ENCODE measurements at places on chromosomes 1 and 21.

DNA sequence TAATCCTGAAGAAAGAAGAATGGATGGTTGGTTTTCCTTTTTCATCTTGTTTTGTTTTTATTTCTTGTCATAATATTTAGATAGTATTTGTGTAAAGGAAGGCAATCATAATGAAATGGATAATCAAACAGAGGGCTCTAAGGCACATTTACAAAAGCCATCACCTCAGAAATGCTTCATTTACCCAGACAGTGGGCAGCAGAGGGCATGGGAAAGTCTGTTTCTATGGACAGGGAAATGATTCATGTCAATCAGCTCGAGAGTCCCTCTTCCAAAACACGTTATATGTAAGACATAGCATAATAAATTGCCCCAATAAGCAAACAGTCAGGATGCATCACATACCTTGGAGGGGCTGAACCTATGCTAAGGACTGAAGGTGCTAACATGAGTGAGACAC, 426.1 kb downstream of the PLPP3 start:
- no peaks in the 10 kb centered on the region for H3K4me1 ChIP-seq
- no peak overlapping the region for H3K4me3 ChIP-seq
- H3K27ac ChIP-seq, result no peak overlapping the region
- no peak for DNase-seq

GRCh38 chr1:18329469-18330253, 151.1 kb upstream of the KLHDC7A start:
- H3K4me1 ChIP-seq, result no peaks in the 10 kb centered on the region
- H3K4me3 ChIP-seq, result no peak overlapping the region
- DNase-seq, result no peak
- H3K27me3 ChIP-seq, result peaks cover 11% of the 10 kb centered on the region
- no peak overlapping the region for H3K27ac ChIP-seq
- no peaks in the 10 kb centered on the region for H3K36me3 ChIP-seq

GRCh38 chr1:234120327-234120944, 216.0 kb downstream of the SLC35F3 start:
- no peak overlapping the region for H3K27ac ChIP-seq
- H3K36me3 ChIP-seq, result no peaks in the 10 kb centered on the region
- H3K4me1 ChIP-seq, result no peaks in the 10 kb centered on the region
- H3K27me3 ChIP-seq, result peaks cover 25% of the 10 kb centered on the region
- no peak overlapping the region for H3K4me3 ChIP-seq

DNA sequence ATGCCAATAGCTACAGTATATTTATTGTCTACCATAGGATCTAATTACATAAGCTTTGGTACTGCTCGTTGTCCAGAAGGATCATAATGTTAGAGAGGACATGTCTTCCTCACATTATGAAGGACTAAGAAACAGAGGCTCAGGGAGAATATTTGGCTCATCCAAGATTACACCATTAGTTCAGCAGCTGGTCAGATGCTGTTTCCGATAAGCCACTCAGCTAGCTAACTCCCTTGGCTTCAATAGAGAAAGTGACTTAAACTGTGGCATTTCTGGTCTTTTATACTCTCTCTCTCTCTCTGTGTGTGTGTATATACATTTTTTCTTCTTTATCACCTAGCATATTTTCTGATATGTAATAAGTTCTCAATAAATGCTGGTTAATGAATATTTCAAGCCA, 70.4 kb downstream of the DDR2 start:
- no peaks in the 10 kb centered on the region for H3K27me3 ChIP-seq
- DNase-seq, result no peak
- no peak overlapping the region for H3K4me3 ChIP-seq
- H3K36me3 ChIP-seq, result no peaks in the 10 kb centered on the region
- H3K27ac ChIP-seq, result no peak overlapping the region

DNA sequence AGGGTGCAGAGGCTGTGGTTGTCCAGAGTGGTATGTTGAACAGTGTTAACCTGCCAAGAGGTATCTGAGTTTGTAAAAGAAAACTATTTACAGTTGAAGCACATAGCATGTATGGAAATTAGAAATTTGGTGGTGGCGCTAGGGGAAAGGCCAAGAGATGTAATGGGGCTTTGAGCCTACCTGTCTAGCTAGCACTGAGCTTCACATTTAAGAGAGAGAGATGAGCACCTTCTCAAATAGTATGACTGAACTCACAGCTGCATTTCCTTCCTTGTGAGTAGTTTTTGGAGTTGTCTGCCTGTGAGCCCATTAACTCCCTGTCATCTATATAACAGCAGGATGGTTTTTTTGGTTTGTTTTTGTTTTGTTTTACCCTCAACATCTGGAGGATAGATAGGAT, 4.0 kb downstream of the CLIC4 start:
- H3K27me3 ChIP-seq, result no peaks in the 10 kb centered on the region
- DNase-seq, result no peak
- peaks cover 11% of the 10 kb centered on the region for H3K36me3 ChIP-seq
- no peak overlapping the region for H3K4me3 ChIP-seq
- H3K27ac ChIP-seq, result no peak overlapping the region
- peaks cover 36% of the 10 kb centered on the region for H3K4me1 ChIP-seq

DNA sequence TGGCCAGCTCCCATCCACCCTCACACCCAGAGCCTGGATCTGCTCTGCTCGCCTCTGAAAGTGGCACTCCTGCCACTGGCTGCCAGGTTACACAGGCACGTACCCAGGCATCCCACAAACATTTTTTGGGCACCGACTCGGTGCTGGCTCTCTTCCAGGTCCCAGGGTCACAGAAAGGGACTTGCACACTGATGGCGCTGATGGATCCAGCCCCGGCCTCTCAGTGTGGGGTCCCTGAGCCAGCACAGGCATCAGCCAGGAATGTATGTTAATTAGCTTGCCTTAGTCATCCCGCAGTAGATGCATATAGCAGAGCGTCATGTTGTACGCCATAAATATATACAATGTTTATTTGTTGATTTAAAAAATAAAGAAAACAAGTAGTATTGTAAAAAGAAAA, 537.2 kb downstream of the NPHP4 start:
- H3K36me3 ChIP-seq, result no peaks in the 10 kb centered on the region
- DNase-seq, result no peak
- no peak overlapping the region for H3K27ac ChIP-seq
- no peak overlapping the region for H3K4me3 ChIP-seq
- H3K4me1 ChIP-seq, result no peaks in the 10 kb centered on the region
- peaks cover 4% of the 10 kb centered on the region for H3K27me3 ChIP-seq

DNA sequence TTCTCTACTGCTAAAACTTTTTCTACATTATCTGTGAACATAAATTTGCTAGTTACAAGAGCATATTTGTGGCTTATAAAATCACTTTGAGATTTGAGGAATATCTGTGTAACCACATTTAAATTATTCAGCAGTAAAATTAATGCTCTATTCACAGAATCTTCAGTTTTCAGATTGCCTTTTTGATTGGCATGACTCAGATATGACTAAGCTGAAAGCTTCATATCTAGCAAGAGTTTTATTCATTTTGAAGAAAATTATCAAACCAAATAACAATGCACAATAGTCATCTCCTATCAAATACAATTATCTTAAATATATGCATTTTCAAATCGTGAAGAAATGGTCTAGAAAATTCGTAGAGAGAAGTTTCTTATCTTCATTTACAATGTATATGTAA, 1498.2 kb upstream of the B3GALT2 start:
- no peaks in the 10 kb centered on the region for H3K36me3 ChIP-seq
- no peak overlapping the region for H3K4me3 ChIP-seq
- no peaks in the 10 kb centered on the region for H3K4me1 ChIP-seq
- H3K27ac ChIP-seq, result no peak overlapping the region
- no peaks in the 10 kb centered on the region for H3K27me3 ChIP-seq
- DNase-seq, result no peak

DNA sequence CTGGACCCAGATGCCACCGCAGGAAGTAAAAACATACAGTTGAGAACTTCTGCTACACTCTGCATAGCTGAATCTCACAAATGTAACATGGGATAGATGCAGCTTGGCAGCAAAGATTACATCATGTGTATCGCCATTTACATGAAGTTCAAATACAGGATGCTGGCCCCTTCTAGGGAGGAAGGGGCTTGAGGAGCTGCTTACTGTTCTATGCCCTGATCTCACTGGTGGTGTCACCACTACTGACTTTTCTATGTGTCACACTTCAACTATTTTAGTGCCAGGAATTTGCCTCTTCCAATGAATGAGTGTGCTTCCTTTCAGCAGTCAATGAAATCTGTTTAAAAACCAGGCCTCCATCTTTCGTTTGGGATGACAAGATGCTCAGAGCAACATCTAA, 31.1 kb downstream of the MRAP start:
- no peaks in the 10 kb centered on the region for H3K27me3 ChIP-seq
- DNase-seq, result no peak
- H3K36me3 ChIP-seq, result peaks cover 51% of the 10 kb centered on the region
- H3K4me3 ChIP-seq, result no peak overlapping the region
- H3K27ac ChIP-seq, result no peak overlapping the region

- H3K36me3 ChIP-seq, result peaks cover 17% of the 10 kb centered on the region
- no peak overlapping the region for H3K27ac ChIP-seq
- no peaks in the 10 kb centered on the region for H3K4me1 ChIP-seq
- no peak overlapping the region for H3K4me3 ChIP-seq
- H3K27me3 ChIP-seq, result no peaks in the 10 kb centered on the region
Observed at GRCh38 chr1:200556002-200556401, 64.5 kb downstream of the KIF14 start.

- no peak overlapping the region for H3K27ac ChIP-seq
- DNase-seq, result no peak
- no peaks in the 10 kb centered on the region for H3K27me3 ChIP-seq
- no peaks in the 10 kb centered on the region for H3K4me1 ChIP-seq
Observed at GRCh38 chr1:204084247-204084772, 11.4 kb downstream of the SOX13 start.

DNA sequence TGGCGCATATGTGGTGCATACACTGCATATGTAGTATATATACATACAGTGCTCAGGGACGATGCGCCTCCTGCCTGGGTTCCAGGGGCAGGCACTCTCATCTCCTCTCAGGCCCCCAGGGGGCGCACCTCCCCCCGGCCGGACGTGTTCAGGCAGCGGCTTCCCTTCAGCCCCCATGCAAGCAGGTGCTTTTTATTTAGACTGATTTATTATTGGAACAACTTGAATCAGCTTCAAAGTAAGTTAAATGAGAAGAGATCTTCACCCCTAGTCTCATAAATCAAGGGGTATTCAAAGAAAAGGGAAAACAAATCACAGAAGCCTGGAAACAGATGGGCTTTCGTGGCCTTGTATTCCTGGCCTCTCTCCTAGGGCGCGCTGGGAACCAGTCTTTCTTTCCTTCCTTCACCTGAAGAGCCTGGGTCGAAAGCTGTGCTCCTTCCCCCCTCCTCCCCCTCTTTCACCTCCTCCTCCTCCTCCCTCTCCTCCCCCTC, 64.6 kb downstream of the UBIAD1 start:
- peaks cover 34% of the 10 kb centered on the region for H3K27me3 ChIP-seq
- H3K36me3 ChIP-seq, result no peaks in the 10 kb centered on the region
- no peak overlapping the region for H3K4me3 ChIP-seq
- peak; percentile 38 for DNase-seq
- no peaks in the 10 kb centered on the region for H3K4me1 ChIP-seq
- H3K27ac ChIP-seq, result no peak overlapping the region

DNA sequence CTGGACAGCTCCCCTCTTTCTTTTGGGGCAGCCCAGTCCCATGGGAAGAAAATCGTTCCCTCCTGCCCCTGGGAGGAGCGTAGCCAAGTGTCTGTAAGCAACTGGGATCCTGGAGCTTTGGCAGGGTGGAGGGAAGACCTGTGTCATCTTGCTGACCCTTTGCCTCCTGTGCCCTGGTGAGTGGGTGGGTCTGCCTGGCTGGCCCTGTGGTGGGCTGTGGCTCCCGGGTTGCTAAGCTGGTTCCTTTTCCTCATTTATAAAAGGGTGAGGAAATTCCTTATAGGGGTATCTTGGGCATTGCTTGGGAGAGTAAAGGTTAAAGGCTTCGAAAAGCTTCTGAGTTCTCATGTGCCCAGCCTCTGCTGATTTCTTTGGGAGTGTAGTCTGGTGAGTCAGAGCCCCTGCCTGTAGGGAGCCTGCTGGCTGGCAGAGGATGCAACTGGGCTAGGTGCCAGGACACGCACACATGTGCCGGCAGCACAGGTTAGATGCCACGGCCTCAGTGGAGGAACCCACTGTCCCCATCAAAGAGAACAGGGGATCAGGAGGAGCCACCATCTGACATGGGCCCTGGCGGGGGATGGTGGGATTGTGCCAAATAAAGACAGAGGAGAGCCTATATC, 85.2 kb downstream of the ARHGEF10L start:
- DNase-seq, result no peak
- no peak overlapping the region for H3K27ac ChIP-seq
- H3K4me1 ChIP-seq, result no peaks in the 10 kb centered on the region
- no peaks in the 10 kb centered on the region for H3K36me3 ChIP-seq

- H3K27me3 ChIP-seq, result peaks cover 17% of the 10 kb centered on the region
- H3K36me3 ChIP-seq, result no peaks in the 10 kb centered on the region
- no peak overlapping the region for H3K27ac ChIP-seq
- no peak overlapping the region for H3K4me3 ChIP-seq
Observed at GRCh38 chr1:161707503-161707902, 474 bp downstream of the FCRLA start.

DNA sequence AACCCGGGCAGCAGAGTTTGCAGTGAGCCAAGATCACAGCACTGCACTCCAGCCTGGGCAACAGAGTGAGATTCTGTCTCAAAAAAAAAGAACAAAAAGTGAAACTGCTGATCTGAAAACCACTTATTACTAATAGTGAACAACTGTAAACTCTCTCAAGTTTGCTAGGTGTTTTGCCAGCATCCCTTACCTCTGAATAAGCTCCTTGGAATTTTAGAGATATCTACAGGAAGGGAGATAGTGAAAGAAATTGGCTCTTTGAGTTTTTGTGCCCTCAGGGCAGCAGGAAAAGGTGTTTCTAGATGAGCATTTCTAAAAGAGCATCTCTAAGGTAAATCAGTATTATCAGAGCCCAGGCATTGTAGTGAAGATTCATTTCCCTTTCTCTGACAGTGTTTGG, 27.1 kb downstream of the PARK7 start:
- H3K36me3 ChIP-seq, result peaks cover 35% of the 10 kb centered on the region
- no peak overlapping the region for H3K4me3 ChIP-seq
- H3K27ac ChIP-seq, result no peak overlapping the region
- no peaks in the 10 kb centered on the region for H3K27me3 ChIP-seq
- no peak for DNase-seq

GRCh38 chr1:197902131-197902453, 338 bp upstream of the C1orf53 start:
- peak overlapping the region; percentile 84 for H3K4me3 ChIP-seq
- no peak for DNase-seq
- peaks cover 2% of the 10 kb centered on the region for H3K36me3 ChIP-seq
- H3K4me1 ChIP-seq, result peaks cover 17% of the 10 kb centered on the region
- H3K27ac ChIP-seq, result peak overlapping the region; percentile 74
- H3K27me3 ChIP-seq, result peaks cover 52% of the 10 kb centered on the region

GRCh38 chr21:15986277-15986676, 256.5 kb downstream of the USP25 start:
- H3K4me1 ChIP-seq, result no peaks in the 10 kb centered on the region
- no peaks in the 10 kb centered on the region for H3K36me3 ChIP-seq
- H3K27me3 ChIP-seq, result no peaks in the 10 kb centered on the region
- no peak for DNase-seq

All from activated T-helper 1 cell treated with anti-CD3 and anti-CD28 coated beads, Interleukin-12 subunit alpha, Interleukin-12 subunit beta, Interleukin-2, Interleukin-4 antibody, amounts not matched to agents 30 ng/mL and 10 ng/mL and 1 ng/mL, durations not matched to agents 14 hours and 24 hours and 36 hours (primary cell).